ENCODE measurements at places on chromosomes 7 and 10.
A peak's percentile ranks its signal among the peaks of the same experiment; 100 is the strongest.

DNA sequence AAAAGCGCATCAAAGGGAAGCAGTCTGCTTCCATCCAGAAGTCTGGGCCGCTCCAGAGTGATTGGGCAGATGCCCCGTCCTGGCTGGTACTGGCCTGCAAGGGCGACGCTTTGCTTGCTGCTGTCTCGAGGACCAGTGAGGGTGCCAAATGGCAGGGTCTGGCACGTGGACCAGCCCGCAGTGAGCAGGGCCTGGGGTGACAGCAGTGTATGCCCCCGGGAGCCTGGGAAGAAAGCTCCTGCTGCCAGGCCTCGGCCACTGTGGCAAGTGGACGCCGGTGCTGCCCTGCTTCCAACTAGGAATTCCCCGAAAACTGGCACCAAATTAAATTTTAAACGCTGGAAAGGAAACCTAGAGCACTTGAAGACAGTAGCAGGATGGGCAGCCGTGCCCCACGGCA lies 357.0 kb upstream of the MKI67 start:
- DNase-seq: no peak

DNA sequence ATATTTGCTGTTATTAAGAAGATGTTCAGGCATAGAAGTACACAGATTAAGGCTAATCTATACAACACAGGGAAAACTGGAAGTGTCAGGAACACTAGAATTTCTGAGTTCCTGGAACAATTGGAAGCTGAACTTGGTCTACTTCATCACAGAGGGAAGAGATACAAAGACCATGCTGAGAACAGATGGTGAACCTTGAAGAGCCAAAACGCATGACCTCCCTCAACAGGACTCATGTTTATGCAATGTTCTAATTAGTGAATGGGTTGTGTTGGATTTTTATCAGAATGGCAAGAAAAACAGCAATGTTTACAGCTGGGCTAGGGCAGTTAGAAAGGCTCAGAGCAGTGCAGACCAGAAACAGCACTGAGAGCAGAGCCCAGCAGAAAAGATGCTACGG lies 94.9 kb downstream of the SFMBT2 start:
- no peak for DNase-seq

DNA sequence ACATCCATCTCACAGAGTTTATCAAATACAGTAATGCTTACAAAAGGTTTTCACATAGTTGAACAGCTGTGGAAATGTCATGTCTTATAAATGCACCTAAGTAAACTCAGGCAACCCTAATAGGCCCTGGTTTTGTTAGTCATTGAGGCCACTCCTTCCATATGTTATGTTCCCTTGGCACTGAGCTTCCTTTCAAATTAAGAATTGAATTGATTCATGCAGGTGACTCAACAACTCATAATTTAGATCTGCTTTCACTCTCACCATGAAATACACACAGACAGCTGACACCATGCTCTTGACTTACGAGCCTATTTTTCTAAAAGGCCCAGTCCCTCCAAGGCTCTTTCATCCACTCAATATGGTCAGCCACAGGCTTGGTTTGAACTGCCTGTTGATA lies 476.9 kb downstream of the KCNMA1 start:
- DNase-seq: no peak

DNA sequence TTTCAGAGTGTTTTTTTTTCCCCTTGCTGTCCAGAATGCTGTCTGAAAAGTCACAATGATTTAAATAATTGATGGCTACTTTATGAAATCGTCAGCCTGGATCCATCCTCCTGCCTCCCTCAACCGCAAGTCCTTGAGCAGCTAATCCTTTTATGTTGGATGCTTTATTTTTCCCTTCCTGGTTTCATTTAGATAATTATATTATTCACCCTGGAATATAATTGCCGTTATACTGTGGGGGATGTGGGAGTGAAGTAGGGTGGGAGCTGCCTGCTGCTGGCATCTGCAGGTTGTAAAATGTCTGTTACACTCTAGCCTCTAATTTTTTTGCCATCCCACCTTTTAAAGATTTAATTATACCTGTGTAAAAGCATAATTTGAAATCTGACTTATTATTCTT lies 290.5 kb upstream of the LRGUK start:
- no peak for DNase-seq

GRCh38 chr7:12596225-12596790 lies 25.8 kb downstream of the SCIN start:
- no peak for DNase-seq

DNA sequence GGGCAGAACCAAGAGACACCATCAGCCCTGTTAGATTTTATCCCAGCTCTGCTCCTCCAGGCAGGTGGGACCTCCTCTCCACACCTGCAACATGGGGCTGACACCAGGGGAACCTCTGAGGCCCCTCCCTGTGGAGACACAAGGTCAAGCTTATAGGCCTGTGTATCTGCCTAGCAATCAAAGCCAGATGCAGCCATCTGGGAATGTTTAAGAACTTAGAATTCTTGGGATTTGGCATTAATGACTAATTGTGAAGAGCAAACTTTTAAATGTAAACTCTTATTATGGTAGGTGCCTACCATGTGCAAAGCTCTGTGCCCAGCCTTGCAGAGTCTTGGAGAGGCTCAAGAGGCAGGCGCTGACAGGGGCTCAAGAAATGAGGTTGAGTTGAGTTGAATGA lies 52.1 kb downstream of the TBATA start:
- DNase-seq: no peak

DNA sequence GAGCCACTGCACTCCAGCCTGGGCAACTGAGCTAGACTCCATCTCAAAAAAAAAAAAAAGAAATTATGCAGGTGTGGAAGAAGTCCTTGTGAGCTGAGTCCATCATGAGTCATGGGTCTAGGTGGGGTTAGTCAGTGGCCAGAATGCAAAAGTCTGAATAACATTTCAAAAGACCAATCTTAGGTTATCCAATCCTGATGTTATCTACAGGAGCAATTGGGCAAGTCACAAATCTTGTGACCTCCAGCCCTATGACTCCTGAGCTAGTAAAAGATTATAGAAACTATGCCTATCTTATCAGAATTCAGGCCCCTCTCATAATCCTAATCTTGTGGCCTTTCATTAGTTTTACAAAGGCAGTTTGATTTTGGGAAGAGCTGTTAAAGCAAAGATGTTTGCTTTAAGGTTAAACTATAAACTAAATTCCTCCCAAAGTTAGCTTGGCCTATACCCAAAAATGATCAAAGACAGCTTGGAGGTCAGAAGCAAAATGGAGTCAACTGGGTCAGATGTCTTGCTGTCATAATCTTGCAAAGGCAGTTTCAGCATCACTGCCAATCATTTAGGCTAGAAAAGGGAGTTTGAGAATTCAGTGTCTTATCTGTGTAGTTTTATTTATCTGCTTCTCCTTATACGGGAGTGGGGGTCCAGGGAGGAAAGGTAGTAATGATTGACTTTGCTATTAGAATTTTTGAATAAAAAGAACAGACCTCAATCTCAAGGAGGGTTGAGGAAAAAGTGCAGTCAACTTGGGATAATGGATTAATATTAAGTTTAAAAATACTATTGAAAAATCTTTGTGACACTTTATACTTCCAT lies 71.2 kb upstream of the TRIM24 start:
- DNase-seq: no peak

GRCh38 chr10:126581648-126582046 lies 88.8 kb downstream of the C10orf90 start:
- no peak for DNase-seq

GRCh38 chr7:20111821-20112542 lies 105.2 kb downstream of the MACC1 start:
- DNase-seq: no peak

GRCh38 chr10:11325817-11326216 lies 285.6 kb downstream of the USP6NL start:
- DNase-seq: no peak

- no peak for DNase-seq
Measured at GRCh38 chr10:130198651-130199050, 62.5 kb downstream of the GLRX3 start.

DNA sequence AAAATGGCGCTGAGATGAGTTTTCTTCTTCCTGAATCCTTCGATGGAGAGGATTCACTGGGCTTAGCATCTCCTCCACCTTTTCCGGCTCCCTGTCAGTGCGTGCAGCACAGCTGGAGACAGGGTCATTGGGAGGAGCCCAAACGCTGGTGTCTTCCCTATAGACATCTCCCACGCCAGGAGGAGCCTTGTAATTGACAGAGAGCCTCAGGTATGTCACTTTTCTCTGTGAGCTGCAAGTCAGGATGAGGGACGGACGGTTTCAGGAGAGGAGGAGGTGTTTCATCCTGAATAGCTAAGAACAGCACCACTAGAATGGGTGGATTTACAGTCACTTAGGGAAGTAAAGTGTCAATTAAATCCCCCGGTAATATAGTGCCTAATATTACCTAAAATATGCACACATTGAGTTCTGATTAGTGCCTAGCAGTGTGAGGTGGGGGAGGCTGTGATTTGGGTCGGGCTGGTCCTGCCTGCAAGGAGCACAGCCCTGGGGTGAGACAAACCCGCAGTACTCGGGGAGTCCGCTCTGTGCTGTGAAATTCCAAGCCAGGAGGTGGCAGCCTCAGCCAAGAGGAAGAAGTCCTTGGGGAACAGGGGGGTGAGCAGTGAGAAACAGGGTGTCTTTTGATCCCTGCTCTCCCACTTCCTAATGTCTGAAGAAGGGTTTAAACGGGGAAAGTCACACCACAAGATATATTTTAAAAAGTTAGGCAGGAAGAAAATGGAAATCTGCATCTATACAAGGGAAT lies 28.2 kb downstream of the IL15RA start:
- DNase-seq: peak; percentile 38

DNA sequence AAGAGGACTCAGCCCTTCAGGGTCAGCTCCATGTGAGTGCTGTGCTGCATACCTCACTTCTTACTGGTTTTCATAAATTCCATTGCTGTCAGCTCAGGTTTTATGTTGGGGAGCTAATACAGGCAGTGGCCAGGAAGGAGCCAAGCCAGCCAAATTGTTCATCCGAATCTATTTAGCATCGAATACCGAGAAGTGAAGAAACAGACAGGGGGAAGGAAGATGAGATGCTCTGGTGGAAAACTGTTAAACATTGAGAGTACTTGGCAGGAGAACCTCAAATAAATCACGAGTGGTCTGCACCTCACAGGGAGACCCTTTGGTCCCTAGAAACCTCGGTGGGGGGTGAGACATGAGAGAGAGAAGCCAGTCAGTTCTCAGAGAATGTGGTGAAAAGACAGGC lies 196.0 kb upstream of the TMEM72 start:
- no peak for DNase-seq

DNA sequence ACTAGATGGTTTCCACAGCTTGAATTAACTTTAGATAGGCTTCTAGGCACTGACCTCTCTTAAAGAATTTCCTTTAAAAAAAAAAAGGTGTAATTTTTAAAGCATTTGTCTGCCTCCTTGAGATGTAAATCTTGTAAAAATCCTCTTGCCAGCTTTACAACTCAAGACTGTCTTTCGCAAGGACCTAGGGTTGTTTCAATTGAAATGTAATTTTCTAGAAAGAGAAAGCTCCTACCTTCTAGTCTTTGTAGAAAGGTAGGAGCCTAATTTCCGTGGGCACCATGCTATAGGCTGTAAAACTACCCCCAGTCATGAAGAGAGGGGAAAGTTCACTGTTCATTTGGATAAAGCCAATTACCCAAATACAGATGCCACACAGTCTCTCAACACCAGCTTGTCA lies 228.8 kb upstream of the TMEM229A start:
- DNase-seq: no peak

DNA sequence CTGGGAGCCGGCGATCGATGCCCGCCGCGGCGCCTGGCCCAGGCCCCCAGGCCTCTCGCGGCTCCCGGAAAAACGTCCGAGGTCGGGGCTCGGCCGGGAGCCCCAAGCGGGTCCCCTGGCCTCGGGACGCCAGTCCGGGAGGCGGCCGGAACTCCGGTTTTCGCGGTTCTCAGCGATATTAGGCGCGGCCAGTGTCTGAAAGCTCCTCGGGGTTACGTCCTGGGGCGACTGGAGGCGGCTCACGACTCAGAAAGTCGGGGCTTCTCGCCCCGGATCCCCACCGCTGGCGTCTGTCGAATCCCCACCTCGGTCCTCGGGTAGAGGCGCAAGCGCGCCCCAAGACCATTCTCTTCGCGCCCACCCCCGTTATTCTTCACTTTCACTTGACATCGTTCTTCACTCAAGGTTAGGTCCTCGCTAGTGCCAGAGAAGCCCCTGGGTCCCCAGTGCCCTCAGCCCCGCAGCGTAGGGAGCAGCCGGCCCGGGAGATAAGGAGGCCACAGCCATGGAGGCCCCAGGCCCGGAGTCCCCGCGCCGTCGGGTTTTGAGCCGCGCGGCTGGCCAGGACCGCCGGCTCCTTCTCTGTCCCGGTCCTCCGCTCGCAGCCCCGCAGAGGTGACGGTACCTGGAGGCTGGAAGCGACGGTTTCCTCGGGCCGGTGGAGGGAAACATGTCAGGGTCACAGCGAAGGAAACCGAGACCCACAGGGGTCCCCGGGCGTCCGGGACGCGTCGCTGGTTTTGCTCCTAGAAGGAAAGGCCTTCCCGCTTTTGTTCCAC lies 35.2 kb upstream of the EBLN1 start:
- DNase-seq: peak; percentile 17

GRCh38 chr7:145263886-145264285 lies 428.0 kb upstream of the TPK1 start:
- no peak for DNase-seq

DNA sequence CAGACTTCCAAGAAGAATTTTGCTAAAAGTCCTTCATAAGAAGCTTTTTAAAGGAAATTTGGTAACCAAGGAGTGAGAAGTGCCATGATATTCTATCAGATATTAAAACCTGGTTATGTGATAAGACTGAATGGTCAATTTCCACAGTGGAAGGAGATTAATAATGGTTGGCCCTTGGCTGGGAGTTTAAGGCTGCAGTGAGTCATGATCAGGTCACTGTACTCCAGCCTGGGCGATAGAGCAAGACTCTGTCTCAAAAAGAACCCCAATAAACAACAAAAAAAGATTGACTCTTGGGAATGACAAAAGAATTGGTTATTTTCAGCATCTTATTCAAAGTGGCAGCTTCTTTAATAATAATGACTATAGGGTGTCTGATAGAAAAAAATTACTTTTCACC lies 37.2 kb downstream of the EXOC4 start:
- DNase-seq: no peak

DNA sequence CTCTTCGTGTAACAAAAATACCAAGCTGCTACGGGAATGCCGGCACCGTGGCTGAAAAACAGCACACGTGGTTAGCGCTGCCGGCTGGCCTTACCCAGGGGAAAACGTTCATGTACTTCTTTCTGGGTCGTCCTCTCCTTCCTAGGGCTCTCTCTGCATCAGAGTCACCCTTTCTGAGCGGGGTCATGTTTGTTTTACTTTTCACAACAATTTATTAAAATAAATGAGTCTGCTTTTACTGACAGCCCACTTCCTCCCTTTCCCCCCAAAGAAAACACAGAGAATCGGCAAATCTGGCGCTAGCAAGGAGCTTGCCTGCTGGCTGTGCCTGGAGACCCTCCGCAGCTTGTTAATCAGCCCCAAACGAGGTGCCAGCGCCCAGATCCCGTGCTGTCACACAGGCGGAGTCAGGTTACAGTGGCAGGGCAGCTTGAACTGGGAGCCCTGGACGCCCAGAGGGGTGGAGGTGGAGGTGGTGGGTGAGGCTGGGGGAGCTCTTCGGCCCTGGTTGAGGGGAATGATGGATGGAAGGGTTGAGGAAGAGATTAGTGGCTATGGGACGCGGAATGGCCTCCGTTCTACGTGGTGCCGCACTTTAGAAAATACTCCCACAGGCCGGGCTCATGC lies 162.2 kb upstream of the TNS3 start:
- DNase-seq: no peak

Measured in neural crest cell (in vitro differentiated cells).